GM12878 (cell line): ENCODE measurements at places on chromosomes 5 and 9.
A peak's percentile ranks its signal among the peaks of the same experiment; 100 is the strongest.

- DNase-seq, result peak; percentile 35
These were observed 8.3 kb downstream of the ADRB2 start for GRCh38 chr5:148834689-148835088.

DNA sequence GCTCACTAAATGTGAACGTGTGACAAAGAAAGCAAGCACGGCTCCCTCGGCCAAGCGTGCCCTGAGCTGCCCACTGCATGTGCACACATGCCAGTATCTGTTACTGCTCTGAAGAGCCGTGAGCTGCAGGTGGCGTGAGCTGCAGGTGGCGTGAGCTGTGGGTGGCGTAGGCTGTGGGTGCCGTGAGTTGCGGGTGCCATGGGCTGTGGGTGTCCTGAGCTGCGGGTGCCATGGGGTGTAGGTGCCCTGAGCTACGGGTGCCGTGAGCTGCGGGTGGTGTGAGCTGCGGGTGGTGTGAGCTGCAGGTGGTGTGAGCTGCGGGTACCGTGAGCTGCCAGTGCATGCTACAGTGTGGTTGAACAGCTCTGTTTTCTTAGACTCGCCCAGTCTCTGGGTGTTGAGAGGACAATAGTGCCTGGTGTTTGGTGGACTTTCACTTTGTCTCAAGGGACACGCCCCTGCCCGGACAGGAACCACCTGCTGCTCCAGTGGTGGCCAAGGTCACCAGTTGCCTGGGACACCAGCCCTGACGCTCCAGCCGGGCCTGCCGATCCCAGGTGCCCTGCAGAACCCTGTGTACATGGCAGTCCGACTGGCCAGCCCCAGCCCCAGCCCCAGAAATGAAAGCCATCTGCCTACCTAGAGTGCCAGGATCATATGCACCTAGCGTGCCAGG, 6.7 kb downstream of the CCDC187 start:
- DNase-seq, result no peak

DNA sequence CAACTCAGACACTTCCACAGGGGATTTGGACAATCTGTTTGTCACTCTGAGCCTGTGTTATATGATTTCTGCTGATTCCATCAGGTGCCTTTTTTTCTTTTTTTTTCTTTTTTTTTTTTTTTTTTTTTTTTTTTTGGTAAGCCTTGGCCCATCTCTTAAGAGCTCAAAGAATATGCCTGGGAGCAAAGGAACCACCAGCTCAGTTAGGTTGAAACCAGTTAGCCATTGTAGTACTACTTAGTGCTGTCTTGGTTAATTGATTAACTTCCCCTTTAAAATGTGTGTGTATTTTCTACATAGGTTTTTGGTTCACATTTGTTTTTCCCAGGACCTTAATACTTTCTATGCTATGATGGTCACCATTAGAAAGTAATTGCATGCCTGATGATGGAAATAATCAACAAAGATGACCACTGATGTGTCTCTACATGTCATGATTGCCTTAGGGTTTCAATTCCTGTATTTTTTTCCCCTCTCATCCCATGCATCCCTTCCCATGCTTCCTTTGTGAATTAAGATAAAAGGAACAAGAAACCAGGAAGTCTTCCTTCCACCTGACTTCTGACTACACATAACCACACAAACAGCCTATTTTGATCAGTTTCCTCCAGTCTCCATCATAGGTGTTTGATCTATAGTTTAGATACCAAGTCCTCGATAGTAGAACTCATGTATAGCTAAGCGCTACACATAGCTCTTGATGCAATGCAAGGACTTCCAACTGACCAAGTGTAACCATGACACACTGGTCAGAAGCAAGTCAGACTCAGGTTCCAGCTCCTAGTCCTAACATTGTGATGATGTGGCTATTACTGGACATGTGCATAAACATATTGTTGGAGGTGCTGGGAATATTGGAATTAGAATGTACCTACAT, 306.1 kb downstream of the EFNA5 start:
- peak; percentile 32 for DNase-seq

GRCh38 chr9:8234316-8234715, 434.7 kb upstream of the DMAC1 start:
- DNase-seq, result no peak

DNA sequence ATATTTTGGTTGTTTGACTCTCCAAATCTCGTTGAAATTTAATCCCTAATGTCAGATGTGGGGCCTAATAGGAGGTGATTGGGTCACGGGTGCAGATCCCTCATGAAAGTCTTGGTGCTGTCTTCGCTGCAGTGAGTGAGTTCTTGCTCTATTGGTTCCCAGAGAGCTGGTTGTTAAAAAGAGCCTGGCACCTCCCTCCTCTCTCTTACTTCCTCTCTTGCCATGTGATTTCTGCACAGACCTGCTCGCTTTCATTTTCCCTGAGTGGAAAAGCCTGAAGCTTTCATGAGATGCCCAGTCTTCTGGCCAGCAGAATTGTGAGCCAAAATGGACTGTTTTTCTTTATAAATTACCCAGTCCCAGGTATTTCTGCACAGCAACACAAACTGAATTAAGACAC, 221.6 kb downstream of the MAT2B start:
- peak; percentile 20 for DNase-seq

GRCh38 chr5:3943859-3944258, 348.2 kb downstream of the IRX1 start:
- no peak for DNase-seq

DNA sequence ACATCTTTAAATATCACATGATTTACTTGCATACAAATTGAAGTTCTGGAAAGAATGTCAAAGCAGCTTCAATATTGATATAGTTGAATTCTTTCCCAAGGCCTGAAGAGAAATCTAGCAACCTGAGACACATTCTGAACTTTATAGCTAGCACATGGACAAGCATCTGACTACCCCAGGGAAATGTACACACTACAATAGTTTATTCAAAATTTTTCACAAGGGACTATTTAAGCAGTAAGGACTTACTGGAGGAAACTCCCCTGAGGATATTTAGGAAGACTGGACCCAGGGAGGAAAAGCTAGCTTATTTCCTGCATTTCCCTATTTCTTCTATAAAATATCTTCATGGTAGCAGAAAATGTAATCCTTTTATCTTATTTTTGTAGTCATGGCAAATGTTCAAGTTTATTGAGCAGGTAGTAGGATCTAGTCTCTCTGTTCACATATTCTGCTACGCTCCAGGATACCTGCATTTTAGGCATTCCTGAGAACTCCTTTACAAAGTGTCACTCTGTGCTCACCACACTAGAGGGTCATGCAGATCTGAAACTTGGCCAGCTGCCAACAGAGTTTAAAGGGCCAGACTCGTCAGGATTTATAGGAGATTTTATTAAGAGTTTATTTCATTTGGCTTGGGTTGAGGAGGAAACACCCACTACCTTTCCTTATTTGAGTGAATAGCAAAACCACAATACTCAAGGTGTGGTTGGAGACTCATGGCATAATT, 348.4 kb upstream of the FTMT start:
- no peak for DNase-seq

- DNase-seq, result no peak
These were observed 4.1 kb downstream of the NR6A1 start for GRCh38 chr9:124766815-124767554.

DNA sequence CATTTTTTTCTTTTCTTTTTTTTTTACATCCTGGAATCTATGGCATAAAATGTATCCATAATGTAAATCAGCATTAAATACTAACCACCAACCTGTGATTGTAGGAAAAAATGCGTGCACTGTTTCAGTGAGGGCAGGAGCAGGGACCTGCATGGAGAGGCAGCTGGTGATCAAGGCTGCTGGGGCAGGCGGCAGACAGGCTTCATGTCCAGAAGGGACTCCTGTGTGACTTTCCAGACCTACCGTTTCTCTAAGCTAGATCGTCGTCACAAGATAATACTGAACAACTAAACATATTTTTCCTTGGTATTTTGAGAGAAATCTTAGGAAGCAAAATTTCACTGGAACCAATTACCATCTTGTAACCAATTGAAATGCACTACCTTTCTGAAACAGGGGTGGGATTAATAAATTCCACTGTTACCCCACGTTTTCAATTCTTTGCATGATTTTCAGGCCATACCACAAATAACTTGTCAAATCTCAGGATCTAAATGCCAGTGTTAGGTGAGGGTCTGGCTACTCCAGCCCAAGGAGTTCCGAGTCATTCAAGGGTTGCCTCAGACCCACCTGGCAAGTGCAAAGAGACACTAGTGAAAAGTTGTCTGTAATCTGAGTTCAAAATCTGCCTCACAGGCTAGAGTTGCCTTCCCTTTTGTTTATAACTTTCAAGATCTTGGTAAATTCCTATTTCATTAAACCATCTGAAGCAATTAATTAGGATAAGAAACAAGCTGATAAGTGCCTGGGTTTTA, 198.2 kb downstream of the SEMA5A start:
- DNase-seq, result no peak

GRCh38 chr5:8188874-8189565, 320.1 kb downstream of the MTRR start:
- no peak for DNase-seq

DNA sequence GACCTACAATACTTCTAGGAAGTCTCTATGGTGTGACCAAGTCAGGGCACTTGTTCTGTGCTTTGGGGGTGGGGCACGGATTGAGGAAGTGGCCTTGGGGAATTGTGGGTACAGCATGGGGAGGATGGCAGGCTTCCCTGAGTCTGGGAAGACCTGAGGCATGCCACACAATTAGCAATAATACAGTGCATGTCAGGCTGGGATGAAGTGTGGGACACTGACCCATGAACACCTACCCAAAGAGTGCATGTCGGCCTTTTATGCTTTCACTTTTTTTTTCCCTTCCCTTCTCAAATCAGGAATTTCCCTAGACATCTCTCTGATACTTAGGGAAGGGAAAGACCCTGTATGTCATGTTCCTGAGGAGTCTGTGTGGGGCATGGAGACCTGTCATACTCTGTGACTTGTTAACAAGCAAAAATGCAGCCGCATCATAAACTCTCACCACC, 146.4 kb downstream of the PALM2AKAP2 start:
- no peak for DNase-seq

DNA sequence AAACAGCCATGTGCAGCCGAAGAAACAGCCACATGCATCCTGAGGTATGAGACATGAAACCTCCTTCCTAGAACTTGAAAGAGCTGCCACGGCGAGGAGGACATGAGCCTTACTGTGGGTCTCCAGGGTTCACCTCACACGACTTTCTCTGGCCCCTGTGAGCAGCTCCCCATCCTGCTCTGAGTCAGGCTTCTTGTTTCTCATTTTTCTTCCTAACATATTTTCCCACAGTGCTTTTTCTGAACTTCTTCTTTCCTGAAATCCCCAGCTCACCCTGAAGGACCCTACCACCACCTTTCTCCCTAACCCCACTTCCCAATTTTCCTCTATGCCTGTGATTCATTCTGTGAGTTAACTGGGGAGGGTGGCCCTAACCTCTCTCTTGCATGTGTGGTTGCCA, 33.7 kb upstream of the ADRB2 start:
- no peak for DNase-seq

DNA sequence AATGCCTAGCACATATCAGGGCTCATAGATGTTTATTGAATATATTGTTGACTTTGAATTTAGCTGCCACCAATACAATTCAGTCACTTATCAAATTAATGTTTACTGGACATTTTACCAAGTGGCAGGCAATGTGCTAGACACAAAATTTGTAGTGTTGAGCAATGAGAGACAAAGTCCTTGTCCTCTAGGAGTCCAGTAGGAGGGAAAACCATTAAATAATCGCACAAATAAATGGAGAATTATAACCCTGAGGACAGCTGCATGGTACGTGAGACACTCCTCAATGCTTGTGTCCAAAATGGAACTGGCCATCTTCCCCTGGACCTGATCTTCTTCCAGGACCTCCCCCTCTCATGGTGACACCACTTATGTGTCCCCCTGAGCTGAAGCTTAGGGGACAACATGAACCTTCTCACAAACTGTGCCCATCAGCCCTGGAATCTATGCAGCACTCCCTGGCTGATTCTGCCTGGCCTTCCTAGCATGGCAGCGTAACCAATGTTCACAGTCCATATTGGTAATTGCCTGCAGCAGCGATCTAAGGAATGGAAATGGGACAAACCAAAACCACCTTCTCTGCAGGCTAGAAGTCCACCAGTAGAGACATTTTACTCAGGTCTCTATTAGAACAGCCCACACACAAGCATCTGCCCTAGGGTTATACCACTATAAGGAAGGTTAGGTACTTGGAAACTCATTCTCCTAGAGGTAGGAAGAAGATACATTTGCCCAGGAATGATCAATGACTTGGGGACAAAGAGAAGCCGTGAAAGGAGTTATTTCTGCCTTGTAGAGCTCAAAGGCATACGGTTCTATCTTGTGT, 75.5 kb downstream of the FGF1 start:
- DNase-seq, result no peak

GRCh38 chr5:95644351-95645042, 2.1 kb upstream of the RFESD start:
- peak; percentile 56 for DNase-seq

GRCh38 chr5:96714951-96715451, 52.8 kb downstream of the CAST start:
- DNase-seq, result no peak

- no peak for DNase-seq
These were observed 41.7 kb downstream of the TMEM167A start for GRCh38 chr5:83035373-83036100.

GRCh38 chr9:29348999-29349398, 1775.7 kb upstream of the C9orf72 start:
- no peak for DNase-seq

DNA sequence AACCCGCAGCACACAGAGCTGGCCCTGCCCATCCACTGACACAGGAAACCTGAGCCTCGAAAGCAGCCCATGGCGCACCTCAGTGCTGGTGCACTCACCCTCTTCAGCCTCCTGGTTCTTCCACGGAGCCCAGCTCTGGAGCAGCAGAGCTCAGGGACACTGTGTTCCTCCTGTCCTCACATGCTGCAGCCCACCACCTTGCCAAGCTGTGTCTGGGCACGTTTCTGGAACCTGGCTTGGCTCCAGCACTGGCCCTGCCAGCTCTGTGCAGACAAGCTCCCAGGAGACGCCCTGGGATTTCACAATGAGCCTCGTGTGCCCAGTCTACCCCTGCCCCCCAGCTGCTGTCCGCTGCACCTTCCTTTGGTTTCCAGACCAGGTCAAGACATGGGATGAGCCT, 119.5 kb downstream of the SYK start:
- DNase-seq, result no peak

DNA sequence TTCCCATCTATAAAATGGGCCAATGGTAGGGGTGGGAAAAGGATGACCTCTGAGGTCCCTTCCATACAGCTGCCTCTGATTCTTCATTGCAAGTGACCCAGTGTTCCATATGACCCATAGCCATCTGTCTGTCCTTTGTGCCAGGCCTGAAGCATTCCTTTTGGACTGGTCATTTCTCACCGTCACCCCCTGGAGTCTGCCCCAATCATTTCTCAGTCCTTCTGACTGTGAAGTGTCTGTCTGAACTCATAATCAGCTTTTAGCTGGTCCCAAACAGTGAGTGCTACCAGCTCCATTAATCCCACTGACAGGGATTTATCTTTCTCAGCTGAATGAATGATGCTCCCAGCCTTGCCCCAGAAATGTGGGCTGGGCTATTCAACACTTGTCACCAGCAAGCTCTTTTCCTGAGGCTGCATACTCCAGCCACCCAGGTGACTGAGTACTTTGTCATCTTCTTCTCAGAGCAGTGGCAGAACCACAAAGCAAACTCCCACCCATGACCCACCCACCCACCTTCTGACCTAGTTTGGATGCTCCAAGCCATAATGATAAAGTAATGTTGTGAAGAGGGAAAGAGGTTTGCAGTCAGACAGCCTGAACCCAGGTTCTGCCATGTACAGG, 37.4 kb downstream of the KCNIP1 start:
- no peak for DNase-seq
